Endothelial cell (in vitro differentiated cells): ENCODE measurements at places on chromosomes 13 and 19.
A peak's percentile ranks its signal among the peaks of the same experiment; 100 is the strongest.

GRCh38 chr19:30209617-30210600 lies 162.3 kb upstream of the ZNF536 start:
- H3K4me3 ChIP-seq = no peak overlapping the region
- no peaks in the 10 kb centered on the region for H3K27me3 ChIP-seq
- H3K4me1 ChIP-seq = no peaks in the 10 kb centered on the region
- DNase-seq = no peak

DNA sequence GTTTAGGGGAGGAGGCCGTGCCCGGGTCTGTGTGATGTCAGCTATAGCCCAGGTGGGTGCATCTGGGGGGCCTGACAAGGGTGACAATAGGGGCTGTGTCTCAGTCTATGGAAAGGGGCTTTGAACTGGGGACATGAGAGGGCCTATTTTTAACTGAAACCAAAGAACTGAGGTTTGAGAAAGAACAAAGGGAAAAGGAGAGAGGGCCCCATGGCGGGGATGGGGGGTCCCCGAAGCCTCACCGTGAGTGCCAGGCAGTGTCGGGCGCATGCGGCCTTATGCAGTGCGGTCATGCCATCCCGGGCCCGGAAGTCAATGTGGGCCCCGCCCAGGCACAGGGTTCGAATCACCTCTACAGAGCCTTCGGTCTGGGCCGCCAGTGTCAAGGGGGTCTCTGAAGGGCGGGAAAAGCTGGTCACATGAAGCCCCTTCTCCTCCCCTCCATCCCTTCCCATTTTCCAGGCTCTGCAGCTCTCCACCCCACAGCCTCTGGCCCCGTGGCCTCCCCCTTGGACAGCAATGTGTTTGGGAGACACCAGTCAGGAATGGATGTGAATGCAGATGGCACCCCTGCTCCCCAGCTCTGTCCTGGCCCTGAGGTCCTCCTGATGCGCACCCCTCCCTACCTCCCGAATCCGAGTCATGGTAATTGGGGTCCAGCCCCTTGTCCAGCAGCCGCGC lies 5.9 kb downstream of the SHANK1 start:
- no peak for DNase-seq
- peaks cover 9% of the 10 kb centered on the region for H3K36me3 ChIP-seq
- peak overlapping the region; percentile 13 for H3K27ac ChIP-seq
- H3K4me1 ChIP-seq = no peaks in the 10 kb centered on the region

GRCh38 chr13:49020940-49021553 lies 45.3 kb downstream of the FNDC3A start:
- H3K4me3 ChIP-seq = no peak overlapping the region
- H3K36me3 ChIP-seq = peaks cover 9% of the 10 kb centered on the region
- no peaks in the 10 kb centered on the region for H3K27me3 ChIP-seq
- DNase-seq = no peak
- H3K27ac ChIP-seq = no peak overlapping the region
- no peaks in the 10 kb centered on the region for H3K4me1 ChIP-seq

DNA sequence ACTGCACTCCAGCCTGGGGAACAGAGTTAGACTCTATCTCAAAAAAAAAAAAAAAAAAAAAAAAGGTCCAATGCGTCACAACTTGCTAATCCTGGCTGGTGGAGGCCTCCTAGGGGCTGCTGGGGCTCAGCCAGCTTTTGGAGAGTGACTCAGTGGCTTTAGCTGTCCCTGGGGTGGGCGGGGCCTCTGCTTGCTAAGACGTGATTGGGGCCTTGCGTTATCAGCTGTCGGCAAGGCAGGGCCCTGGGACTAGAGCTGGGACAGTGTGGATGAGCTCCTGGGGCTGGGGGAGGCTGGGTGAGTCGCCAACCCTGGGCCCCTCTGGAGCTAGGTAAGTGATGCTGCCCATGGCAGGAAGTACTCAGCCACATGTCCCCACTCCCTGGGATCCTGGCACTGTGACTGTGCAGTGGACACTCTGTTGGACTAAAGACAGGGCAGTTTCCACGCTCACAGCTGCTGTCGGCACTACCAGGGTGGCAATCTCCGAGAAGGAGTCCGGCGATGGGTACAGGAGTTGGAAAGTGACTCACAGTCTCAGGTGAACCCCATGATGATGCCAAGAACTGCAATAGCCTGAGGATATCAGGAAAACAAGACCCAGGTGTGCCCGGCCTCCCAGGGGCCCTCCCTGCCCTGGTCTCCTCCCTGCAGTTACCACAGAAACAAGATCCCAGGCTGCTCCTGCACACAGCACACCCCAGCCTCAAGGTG lies 32.2 kb downstream of the F2RL3 start:
- no peaks in the 10 kb centered on the region for H3K4me1 ChIP-seq
- no peak for DNase-seq
- H3K36me3 ChIP-seq = peaks cover 4% of the 10 kb centered on the region
- peaks cover 6% of the 10 kb centered on the region for H3K27me3 ChIP-seq
- no peak overlapping the region for H3K4me3 ChIP-seq

DNA sequence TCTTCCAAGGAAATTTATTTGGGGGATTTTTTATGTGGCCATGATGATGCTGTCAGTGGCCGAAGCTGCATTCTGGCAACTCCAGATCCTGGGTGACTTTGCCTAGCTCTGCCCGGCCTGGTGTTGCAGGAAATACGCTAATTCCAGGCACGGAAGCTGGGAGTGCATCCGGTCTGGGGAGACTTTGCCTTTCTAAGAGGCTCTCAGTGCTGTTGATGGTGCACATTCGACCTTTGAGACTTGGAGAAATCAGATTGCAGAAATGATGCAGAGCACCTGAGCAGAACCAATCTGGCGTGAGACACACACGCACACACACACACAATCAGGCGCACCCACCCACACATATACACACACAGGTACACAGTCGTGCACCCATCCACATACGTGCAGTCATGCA lies 5.9 kb upstream of the TMEM255B start:
- peaks cover 11% of the 10 kb centered on the region for H3K36me3 ChIP-seq
- peaks cover 14% of the 10 kb centered on the region for H3K4me1 ChIP-seq
- no peak overlapping the region for H3K4me3 ChIP-seq
- no peak overlapping the region for H3K27ac ChIP-seq
- DNase-seq = no peak

DNA sequence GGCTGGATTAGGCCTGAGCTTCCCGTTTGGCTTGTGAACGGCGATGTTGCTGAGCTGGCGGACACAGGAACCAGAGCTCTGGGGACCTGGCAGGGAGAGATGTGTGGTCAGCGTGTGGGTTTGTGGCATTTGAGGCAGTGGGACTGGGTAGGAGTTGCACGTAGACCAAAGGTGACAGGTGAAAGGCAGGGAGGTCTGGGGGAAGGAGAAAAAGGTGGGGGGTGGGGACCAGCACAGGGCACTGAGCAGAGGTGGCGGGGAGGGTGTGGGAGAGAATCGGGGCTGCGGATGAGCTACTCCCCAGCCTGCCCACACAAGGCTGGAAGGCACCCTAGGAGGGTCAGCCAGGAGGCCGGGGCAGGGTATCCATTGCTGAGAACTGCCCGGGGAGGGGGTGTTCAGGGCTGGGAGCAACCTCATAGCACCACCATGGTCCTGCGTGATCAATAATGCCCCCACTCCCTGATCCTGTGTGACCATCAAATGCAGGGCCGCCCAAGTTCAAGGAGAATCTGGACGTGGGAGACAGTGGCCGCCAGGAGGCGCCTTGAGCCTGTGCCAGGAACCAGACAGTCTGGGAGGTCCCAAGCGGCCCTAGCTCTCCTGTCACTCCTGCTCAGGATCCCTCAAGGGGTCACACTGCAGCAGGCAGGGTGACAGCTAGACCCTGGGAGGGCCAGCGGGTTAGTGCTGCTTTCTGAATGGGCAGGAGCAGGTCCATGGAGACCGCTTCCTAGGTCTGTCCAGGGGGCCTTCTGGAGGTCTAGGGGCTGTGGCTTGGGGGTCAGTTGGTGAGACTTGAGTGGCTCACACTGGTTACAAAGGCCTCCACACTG lies 12.8 kb upstream of the SELENOW start:
- peaks cover 7% of the 10 kb centered on the region for H3K27me3 ChIP-seq
- H3K36me3 ChIP-seq = peaks cover 4% of the 10 kb centered on the region
- no peak overlapping the region for H3K27ac ChIP-seq
- H3K4me1 ChIP-seq = peaks cover 16% of the 10 kb centered on the region
- H3K4me3 ChIP-seq = no peak overlapping the region

DNA sequence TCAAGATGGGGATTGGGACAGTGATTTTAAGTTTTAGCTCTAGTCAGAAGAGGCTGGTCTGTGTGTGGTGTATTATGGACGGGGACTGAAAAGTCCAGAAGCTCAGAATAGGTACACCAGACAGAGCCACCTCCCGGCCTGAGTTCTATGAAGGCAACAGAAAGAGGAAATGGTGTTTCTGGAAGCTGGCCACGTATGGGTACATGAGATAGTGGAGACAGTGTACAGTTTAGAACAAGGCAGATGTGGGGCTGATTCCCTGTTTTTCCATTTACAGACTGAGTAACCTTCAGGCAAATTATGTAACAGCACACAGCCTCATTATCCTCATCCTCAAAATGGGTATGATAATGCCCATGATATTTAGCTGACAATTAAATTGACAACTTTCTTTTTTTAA lies 1.3 kb downstream of the ZNF175 start:
- peaks cover 2% of the 10 kb centered on the region for H3K27me3 ChIP-seq
- H3K4me3 ChIP-seq = peak overlapping the region; percentile 98
- peaks cover 3% of the 10 kb centered on the region for H3K36me3 ChIP-seq

- H3K36me3 ChIP-seq = no peaks in the 10 kb centered on the region
- H3K4me1 ChIP-seq = no peaks in the 10 kb centered on the region
- no peak overlapping the region for H3K27ac ChIP-seq
- peaks cover 4% of the 10 kb centered on the region for H3K27me3 ChIP-seq
- H3K4me3 ChIP-seq = no peak overlapping the region
Observed at GRCh38 chr19:7778081-7778480, 15.0 kb downstream of the CLEC4M start.

GRCh38 chr19:4360641-4361151 lies 17.3 kb downstream of the MPND start:
- no peak for DNase-seq
- peak overlapping the region; percentile 69 for H3K4me3 ChIP-seq

GRCh38 chr19:48510421-48511268 lies 990 bp downstream of the LMTK3 start:
- H3K4me3 ChIP-seq = peak overlapping the region; percentile 73
- H3K27ac ChIP-seq = no peak overlapping the region
- peaks cover 14% of the 10 kb centered on the region for H3K27me3 ChIP-seq
- H3K4me1 ChIP-seq = peaks cover 2% of the 10 kb centered on the region
- DNase-seq = peak; percentile 70
- H3K36me3 ChIP-seq = no peaks in the 10 kb centered on the region

DNA sequence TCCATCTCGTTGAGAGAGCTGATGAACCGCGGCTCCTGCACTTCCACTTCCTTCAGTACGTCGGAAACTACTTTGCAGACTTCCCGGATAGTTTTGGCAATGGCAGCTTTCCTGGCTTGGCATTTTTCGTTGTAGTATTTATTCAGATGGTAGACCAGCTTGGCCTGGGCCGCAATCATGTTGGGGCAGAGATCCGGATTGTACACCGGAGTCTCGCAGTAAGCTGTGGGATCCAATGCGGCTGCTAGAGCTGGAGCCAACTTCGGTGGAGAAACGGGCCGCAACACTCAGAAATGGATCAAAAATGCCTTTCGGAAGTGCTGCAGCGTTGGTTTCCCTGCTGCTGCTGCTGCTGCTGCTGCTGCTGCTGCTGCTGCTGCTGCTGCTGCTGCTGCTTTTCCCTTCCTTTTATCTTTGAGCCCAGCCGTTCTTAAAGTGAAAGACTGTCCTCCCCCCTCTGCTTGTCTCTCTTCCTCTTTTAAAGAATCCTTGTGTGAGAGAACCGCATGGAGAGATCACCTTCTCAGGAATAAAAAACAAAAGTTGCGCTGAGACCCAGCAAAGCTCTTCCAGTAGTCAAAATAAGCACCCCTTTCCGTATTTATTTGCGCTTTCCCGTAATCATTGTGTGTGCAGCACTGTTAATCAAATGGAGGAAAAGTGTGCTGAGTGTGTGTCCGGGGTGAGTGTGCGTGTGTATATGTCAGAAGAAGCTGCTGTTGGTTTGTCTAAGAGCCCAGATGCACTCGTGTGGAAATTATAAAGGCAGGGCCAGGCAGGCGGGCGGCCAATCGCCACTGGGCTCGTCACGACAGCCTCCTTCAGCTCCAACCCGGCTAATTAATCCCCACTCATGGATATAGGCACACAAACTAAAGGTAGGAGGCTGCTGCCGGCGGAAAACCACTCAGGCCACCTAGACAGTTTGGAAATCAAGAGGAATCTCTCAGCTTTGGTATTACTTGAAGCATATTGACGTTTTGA lies at the start of gene MAB21L1:
TSS of gene MAB21L1 (minus strand) at position 730 of the 984 bp plus-strand sequence. CDS start at position 179, 551 bp downstream.
- H3K27me3 ChIP-seq = peaks cover 30% of the 10 kb centered on the region
- H3K4me1 ChIP-seq = peaks cover 38% of the 10 kb centered on the region

DNA sequence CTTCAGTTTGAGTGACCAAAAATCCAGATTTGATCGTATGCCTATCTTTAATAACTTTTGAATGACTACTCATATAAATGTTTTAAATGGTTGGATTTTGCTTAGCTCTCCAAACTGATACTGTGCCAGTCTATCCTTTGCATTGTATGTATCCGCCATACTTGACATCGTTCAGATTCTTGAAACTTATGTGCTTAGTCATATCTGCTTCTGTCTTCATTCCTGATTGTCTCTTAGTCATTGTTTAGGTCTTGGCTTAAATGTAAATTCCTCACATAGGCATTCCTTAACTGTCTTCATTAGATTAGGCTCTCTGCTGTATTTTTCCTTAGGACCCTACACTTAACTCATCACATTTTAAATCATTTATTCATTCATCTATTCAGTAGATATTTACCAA lies 126.0 kb downstream of the PCCA start:
- no peak for DNase-seq
- no peaks in the 10 kb centered on the region for H3K27me3 ChIP-seq
- H3K36me3 ChIP-seq = peaks cover 18% of the 10 kb centered on the region
- peaks cover 11% of the 10 kb centered on the region for H3K4me1 ChIP-seq

DNA sequence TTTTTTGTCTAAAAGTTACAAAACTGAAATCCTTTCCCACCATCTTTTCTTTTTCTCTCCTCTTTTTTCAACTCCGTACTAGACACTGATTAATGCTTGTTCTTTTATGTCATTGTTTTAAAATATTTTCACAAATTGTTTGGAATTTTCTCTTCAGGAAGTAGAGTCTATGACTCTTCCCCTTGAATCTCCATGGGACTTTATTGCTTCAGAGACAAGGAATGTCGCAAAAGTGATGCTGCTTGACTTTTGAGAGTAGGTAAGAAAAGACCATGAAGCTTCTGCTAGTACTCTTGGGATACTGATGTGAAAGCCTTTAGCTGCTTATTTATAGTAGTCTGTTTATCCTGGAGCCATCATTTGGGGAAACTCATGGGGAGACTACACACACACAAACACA lies 260.1 kb upstream of the SLC10A2 start:
- H3K4me3 ChIP-seq = no peak overlapping the region
- H3K27me3 ChIP-seq = peaks cover 1% of the 10 kb centered on the region
- DNase-seq = no peak
- H3K27ac ChIP-seq = no peak overlapping the region
- no peaks in the 10 kb centered on the region for H3K36me3 ChIP-seq

DNA sequence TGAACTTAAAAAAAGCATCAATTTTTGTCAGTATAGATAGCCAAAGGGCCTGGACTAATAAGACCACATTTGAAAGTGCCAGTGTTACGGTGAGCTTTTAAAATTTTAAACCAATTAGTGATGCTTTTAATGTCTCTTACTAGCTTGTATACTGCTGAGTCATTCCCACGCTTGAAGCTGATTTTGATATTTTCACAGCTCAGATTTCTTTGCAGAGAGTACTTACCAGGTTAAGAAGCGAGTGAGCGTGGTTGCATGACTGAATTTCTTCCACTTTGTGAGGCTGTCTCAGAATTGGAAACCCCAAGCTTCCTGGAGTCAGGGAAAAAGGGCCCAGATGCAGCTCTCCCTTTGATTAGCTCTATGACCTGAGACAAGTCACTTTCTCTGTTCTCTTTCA lies 74.5 kb upstream of the NBEA start:
- no peak overlapping the region for H3K4me3 ChIP-seq
- no peak for DNase-seq
- peaks cover 4% of the 10 kb centered on the region for H3K4me1 ChIP-seq
- H3K27me3 ChIP-seq = no peaks in the 10 kb centered on the region
- H3K27ac ChIP-seq = no peak overlapping the region
